ENCODE measurements at places on chromosomes 13 and 19.

DNA sequence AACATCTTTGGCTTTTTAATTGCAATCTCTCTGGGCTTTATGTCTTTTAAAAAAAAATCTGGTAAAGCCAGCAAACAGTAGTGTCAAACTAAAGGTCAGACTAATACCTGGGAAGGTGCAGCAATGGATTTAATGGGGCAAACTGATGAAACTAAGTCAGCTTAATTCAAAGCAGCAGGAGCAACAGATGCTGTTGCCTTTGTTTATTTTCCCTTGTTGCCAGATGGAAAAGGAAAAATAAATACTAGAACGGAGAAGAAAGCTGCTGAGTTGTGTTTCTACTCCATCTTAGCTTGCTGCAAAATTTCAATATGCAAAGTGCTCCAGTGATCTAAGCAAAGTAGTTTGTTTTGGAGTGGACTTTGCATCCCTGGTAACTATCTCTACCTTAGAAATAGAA, 1097.8 kb downstream of the PCDH17 start:
- no peak for DNase-seq

GRCh38 chr13:113786262-113786841, 27.3 kb downstream of the TMEM255B start:
- DNase-seq: no peak

GRCh38 chr13:46484561-46484960, 68.4 kb upstream of the LRCH1 start:
- no peak for DNase-seq

- DNase-seq: no peak
These were observed 18.2 kb upstream of the MEIS3 start for GRCh38 chr19:47437500-47437899.

- DNase-seq: no peak
These were observed 199.1 kb downstream of the STK24 start for GRCh38 chr13:98377635-98378378.

DNA sequence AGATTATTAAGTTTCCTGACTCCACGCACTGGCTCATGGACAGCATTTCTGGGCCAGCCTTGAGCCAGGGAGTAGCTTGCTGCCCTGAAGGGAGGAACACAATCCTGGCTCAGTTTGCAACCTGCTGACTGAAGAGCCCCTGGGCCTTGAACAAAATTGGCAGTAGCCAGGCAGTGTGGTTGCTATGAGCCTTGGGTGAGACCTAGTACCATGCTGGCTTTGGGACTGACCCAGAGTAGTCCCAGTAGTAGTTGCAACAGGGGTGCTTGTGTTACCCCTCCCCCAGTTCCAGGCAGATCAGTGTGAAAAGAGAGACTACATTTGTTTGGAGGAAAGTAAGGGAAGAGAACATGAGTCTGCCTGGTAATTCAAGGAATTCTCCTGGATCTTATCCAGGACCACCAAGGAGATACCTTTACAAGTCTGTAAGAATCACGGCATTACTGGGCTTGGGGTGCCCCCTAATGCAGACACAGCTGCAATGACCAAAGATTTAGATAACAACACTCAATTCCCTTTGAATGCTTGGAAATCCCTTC, 22.0 kb downstream of the ITGBL1 start:
- DNase-seq: no peak

- DNase-seq: no peak
These were observed 100.2 kb upstream of the SIAH3 start for GRCh38 chr13:45951724-45952123.

DNA sequence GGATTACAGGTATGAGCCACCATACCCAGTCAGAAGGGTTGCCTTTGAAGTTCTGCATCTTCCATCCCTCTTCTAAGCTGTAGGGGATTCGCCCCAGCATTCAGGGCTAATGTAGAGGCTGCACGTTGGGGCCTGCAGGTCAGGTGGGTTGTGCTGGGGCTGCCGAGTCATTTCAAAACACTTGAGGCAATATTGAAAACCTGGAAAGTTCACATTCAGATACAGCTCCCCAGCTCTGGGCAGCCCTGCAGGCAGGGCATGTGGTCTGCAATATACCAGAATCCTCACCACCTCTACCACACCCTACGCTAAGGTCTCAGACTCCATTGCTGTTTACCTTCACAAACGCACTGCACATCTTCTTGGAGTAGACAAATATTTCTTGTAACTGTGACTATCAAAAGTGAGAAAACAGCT, 24.6 kb downstream of the CCNE1 start:
- DNase-seq: no peak

GRCh38 chr19:48967346-48968178, 2.5 kb downstream of the FTL start:
- DNase-seq: no peak
